ENCODE measurements at places on chromosomes 12 and 14.

DNA sequence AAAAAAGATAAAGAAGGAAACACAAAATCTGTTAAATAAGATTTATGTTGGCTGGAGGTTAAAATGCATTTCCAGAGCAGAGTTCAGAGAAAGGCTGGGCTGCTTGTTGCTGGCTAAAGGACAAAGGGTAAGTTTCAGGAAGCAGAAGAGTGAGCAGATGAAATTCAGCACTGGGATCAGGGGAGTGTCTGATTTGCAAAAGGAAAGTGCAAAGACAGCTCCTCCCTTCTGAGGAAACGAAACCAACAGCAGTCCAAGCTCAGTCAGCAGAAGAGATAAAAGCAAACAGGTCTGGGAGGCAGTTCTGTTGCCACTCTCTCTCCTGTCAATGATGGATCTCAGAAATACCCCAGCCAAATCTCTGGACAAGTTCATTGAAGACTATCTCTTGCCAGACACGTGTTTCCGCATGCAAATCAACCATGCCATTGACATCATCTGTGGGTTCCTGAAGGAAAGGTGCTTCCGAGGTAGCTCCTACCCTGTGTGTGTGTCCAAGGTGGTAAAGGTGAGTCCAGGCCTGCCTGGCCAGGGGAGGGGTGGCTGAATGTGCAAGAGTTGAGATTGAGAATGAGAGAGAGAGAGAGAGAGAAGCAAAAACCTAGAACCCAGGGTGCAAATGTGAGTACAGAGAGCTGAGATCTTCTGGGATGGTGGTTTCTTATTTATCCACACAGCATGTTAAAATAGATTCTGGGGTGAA is at the start of gene OAS1:
TSS of gene OAS1 (plus strand) at position 251 of the 703 bp plus-strand sequence. CDS start at position 329, 78 bp downstream.
- H3K36me3 ChIP-seq: peaks cover 33% of the 10 kb centered on the region
- H3K4me3 ChIP-seq: peak within 1 kb of the TSS; percentile 96
- H3K4me1 ChIP-seq: peaks cover 54% of the 10 kb centered on the region
- H3K27me3 ChIP-seq: no peaks in the 10 kb centered on the region

DNA sequence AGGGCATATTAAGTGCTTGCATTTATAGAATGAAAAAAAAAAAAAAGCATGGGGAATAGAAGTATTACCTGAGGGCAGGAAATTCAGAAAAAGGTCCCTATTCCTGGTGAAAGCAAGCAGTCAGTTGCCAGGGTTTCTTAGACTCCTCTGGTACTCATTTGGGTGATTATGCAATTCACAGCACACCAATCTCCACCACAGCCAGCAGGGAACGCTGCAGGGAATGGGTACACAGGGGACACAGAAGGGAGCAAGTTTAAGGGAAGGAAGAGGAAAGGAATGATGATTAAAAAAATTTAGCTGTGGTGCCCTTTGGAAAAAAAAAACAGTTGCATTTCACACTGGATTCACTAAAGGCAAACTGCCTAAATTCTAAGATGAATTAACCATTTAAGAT is 14.2 kb downstream of the BLTP3B start:
- H3K27ac ChIP-seq: no peak overlapping the region
- H3K36me3 ChIP-seq: peaks cover 29% of the 10 kb centered on the region
- peak overlapping the region; percentile 38 for H3K4me3 ChIP-seq
- H3K4me1 ChIP-seq: peaks cover 34% of the 10 kb centered on the region

DNA sequence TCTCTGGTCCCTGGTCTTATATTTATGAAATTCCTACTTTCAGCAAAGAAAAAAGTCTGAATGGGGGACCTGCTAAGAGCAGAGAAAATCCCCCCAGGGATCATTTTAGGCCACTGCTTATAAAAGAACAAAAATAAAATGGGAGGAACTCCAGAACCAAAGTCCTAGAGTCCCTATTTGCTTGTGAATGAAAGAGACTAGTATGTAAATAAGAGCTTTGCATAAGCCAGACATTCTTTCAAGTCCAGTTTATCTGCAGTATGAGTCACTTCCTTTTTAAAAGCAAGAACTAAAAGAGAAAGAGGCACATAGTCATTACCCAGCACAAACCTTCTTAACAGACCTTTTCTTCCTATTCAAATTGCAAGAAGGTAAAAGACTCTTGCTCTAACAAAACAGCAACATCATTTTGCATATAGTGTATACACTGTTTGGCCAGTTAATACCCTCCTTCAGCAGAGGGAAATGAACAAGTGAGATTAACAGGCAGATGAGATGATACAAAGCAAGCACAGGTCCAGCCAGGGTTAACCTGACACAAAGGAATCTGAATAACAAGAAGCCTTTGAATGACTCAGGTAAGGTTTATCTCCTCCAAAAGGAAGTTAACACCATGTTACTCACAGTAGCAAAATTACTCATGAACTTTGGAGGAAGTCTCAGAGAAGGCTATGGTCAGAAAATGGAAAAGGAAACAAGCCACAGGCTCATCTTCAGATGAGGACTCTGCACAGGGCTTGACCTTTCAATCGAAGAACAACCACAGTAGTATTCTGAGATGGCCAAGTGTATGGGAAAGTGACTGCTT is 87.3 kb downstream of the PHLDA1 start:
- no peaks in the 10 kb centered on the region for H3K27me3 ChIP-seq
- H3K27ac ChIP-seq: peak overlapping the region; percentile 97
- no peak for DNase-seq
- peak overlapping the region; percentile 52 for H3K4me3 ChIP-seq
- peaks cover 32% of the 10 kb centered on the region for H3K4me1 ChIP-seq
- peaks cover 4% of the 10 kb centered on the region for H3K36me3 ChIP-seq

GRCh38 chr12:122865268-122866231 is 30.3 kb downstream of the HIP1R start:
- H3K36me3 ChIP-seq: peaks cover 40% of the 10 kb centered on the region
- no peak for DNase-seq
- H3K4me3 ChIP-seq: no peak overlapping the region
- H3K27me3 ChIP-seq: peaks cover 2% of the 10 kb centered on the region
- peaks cover 2% of the 10 kb centered on the region for H3K4me1 ChIP-seq
- no peak overlapping the region for H3K27ac ChIP-seq

Data from activated T-helper 2 cell treated with anti-CD3 and anti-CD28 coated beads, Interferon-gamma antibody, Interleukin-2, Interleukin-4, amounts not matched to agents 10 μg/mL and 5 μg/mL and 100 μg/mL, durations not matched to agents 14 hours and 24 hours and 36 hours (primary cell).